ENCODE measurements at places on chromosomes 3 and 15.

GRCh38 chr3:135068011-135068410 lies 273.0 kb downstream of the EPHB1 start:
- DNase-seq = no peak

DNA sequence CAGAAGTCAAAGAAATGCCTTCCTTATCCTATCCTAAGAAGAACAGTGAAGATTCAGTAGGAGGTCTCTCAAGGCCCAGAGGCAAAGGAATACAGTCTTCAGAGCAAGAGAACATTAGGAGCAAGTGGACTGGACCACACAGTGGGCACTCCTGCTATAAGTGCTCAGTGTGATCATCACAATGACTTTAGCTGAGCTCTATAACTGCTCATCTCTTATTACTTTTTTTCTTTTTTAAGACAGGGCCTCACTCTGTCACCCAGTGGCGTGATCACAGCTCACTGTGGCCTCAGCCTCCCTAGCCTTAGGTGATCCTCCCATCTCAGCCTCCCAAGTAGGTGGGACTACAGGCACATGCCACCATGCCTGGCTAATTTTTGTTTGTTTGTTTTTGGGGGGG lies 48.1 kb downstream of the COL8A1 start:
- no peak for DNase-seq

- DNase-seq = no peak
Measured at GRCh38 chr3:84965141-84965540, 6.4 kb downstream of the CADM2 start.

DNA sequence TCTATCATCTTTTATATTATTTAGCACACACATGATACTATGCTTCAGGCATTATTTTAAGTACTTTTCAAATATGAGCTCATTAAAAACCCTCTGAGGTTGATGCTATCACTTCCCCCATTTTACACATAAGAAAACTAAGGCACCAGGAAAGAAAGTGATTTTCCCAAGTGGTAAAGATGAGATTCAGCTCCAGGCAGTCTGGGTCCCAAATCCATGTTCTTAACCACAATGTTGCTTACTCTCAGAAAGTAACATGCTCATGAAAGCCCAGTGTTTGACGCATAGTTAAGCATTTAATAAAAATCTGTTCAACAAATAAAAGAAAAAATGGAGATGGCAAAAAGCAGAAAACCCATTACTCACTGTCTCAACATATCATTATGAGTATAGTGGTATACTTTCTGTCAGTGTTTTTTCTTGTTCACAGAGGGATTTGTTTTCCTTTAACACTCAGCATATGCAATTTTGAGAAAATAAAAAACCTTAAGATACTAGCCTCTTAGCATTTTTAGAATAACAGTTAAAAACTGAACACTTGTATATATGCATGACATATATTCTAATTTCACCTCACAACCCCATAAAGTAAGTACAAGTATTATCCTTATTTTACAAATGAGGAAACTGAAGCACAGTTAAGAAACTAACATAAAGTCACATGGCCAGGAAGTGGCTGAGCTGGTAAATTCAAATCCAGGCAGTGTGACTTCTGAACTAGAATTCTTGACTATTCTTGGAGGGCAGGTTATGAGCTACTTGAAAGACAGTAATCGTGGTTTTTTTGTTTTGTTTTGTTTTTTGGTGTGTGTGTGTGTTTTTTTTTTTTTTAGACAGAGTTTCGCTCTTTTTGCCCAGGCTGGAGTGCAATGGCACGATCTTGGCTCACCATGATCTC lies 10.4 kb downstream of the PEAK1 start:
- no peak for DNase-seq

DNA sequence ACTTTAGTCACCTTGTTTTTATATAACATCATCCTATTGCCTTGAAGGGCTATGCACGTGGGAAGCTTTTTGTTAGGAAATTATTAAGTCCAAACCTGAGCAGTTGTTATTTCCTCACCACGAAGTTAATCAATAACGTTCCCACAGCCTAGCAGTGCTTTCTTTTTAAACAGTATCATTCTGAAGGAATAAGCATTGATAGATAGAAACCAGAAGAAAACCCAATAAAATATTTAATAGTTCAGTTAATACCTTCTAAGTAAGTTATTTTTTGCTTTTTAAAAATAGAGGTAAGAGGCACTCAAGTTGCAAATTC lies 149.3 kb downstream of the KCNMB2 start:
- DNase-seq = no peak

- no peak for DNase-seq
Measured at GRCh38 chr3:194267744-194268653, 83.1 kb downstream of the CPN2 start.

GRCh38 chr3:128879991-128880390 lies 571 bp downstream of the ACAD9 start:
- no peak for DNase-seq

- DNase-seq = no peak
Measured at GRCh38 chr15:66868918-66869317, 166.9 kb downstream of the SMAD6 start.

- DNase-seq = no peak
Measured at GRCh38 chr3:51773529-51774056, 5.4 kb downstream of the IQCF6 start.

GRCh38 chr3:194401346-194401745 lies 2.3 kb upstream of the GP5 start:
- DNase-seq = no peak

DNA sequence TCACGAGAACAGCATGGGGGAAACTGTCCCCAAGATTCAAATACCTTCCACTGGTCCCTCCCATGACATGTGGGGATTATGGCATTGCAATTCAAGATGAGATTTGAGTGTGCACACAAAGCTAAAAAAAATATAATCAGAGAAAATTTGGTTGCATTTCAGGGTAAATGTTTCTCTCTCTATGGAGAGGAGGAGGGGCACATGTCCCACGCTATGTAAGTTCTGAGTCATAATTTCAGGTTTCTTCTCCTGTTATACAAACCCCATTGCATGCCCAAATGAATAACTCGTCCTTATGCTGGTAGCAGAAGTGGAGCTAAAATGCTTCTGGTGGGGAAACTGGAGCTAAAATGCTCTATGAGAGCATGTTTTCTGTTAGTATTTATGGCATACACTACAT lies 209.7 kb upstream of the DCBLD2 start:
- DNase-seq = no peak

GRCh38 chr15:60923925-60924324 lies 305.2 kb downstream of the RORA start:
- DNase-seq = no peak

DNA sequence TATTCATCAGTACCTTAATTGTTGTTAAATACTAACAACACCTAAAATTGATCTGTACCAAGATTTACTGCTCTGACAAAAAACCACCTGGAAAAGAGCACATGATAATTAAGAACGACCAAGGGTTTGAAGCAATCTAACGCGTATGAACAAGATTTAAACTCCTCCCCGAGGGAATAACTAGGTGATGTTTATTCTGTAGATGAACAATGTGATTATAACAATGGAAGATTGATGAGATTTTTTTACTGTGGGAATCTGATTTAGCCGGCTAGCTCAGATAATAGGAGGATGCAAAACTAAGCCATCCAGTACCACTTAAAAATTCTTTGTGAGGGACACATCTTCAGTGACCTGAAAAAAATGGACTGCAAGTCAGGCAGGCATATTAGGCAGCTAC lies 222.1 kb downstream of the FHIT start:
- DNase-seq = no peak

DNA sequence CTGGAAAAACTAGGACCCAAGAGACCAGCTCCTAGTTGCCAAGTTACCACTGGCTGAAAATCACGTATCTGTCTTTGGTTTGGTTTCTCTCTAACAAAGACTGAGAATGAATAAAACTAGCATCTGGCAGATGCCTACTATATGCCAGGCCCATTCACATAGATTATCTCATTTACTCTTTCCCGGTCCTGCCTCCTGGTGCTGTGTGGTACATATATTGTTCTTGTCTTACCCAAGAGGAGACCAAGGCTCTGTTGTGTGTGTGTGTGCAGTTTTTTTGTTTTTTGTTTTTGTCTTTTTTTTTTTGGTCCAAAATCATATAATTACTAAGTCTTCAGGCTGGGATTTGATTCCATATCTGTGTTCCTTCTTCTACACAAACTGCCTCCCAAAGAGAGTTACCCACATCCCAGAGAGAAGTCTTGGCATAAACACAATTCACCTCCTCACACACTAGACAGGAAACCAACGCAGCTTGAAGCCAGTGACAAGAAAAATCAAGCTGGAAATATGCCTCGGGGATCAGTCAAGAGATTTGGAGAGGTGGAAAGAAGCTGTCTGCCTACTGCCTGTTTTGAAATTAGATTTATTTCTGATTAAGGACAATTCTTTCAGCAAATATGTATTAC lies 891 bp downstream of the AHSG start:
- no peak for DNase-seq

DNA sequence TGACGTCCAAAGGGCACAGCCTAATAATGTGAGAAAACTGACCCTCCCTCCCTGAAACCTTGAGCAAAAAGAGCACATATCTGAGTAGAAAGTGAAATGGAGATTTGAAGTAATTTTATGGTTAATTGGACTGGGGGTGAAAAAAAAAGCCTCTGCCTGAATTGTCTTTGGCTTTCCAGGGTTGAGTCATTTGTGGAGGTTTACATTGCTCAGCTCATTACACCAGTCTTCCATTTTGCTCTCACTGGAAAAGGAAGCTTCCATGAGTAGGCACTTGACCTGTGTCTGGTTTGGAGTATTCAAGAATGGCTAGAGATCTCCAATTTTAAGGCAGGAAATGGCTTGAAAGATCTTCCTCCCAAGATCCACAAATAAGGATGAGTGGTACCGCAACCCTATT lies 273.9 kb downstream of the PDCD6IP start:
- DNase-seq = no peak

DNA sequence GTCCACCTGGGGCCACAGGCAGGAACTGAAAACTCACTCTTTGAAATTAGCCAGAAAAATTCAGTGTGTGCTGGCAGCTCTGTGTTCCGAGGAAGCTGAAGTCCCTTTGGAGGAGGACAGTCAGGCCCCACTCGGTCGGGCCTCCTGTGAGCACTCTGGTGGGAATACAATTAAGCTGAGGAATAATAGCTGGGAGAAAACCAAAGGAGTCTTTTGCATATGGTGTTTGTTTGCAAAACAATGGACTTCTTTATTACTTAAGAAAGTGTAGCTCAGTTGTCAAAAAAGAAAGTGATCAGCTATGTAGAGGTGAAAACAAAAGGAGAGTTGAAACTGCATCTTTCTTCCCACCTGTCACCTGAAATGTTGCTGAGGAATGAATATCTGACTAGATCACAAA lies 202.5 kb downstream of the MEIS2 start:
- no peak for DNase-seq

DNA sequence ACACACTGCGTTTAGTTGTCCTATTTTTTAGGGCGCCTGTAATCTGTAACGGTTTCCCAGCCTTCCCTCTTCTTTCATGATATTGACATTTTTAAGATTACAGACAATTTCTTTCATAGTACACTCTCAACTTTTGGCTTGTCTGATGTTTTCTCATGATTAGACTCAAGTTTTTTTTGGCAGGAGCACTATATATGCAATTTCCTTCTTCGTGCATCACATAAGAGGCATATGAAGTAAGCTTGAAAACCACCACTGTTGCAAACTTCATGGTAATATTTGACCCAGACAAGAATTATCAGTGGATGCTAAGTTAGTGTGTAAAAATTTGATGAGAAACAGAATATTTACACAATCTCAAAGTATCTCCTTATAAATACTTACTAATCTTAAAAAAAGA lies 119.2 kb upstream of the CMC1 start:
- no peak for DNase-seq

All from T-helper 17 cell (primary cell).